ENCODE measurements at places on chromosomes 12 and 14.

GRCh38 chr12:122406701-122407164 lies 15.7 kb downstream of the CLIP1 start:
- peak; percentile 60 for DNase-seq

DNA sequence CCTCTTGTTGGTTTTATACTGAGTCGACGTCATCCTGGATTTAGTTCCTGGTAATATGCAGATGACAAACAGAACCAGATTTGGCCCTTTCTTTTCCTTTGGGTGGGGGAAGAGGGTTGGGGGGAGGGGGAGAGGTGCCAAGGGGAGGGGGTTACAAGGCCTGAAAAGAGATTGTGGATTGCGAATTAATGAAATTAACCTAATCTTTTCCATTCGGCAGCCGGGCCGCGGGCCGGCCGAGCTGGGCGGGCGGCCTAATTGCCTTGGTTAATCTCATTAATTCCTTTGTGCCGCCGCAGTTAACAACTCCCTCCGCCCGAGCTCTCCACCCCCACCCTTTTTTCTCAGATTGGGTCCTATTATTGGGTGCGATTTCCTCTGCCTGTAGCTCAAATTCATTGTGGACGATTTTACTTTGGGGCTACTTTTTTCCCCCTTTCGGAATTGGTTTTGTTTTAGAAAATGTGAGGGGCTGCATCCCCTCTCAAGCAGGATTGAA lies 387 bp upstream of the GSC start:
- no peak for DNase-seq

DNA sequence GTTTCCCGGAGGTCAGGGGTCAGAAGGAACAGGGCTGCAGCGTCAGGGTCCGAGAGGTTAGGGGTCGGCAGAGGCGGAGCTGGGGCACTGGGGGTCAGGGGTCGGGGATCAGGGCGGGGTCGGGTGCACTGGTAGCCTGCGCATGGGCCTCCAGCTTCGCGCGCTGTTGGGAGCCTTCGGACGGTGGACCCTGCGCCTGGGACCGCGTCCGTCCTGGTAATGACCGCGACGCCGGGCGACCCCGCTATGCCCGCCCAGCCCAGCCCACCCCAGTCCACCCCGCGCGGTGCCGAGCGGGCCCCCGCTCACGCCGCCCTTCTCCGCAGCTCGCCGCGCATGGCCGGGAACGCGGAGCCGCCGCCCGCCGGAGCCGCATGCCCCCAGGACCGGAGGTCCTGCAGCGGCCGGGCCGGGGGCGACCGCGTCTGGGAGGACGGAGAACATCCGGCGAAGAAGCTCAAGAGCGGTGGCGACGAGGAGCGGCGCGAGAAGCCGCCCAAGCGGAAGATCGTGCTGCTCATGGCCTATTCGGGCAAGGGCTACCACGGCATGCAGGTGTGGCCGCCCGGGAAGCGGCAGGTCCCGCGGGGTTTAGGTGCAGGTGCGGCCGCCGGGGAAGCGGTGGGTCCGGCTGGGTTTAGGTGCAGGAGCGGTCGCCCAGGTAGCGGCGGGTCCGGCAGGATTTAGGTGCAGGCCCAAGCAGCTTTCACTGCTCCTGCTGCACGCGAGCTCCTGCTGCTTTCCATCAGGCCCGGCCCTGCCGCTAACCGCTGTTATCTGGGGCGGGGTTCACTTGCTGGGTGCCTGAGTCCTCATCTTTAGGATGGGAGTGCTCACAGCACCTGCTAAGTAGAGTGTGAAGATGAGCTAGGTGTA lies 743 bp downstream of the PUS1 start:
- no peak for DNase-seq

- no peak for DNase-seq
Observed at GRCh38 chr14:54447231-54447692, 6.1 kb upstream of the CNIH1 start.

GRCh38 chr14:38257507-38257906 lies 1.6 kb upstream of the CLEC14A start:
- DNase-seq: no peak

DNA sequence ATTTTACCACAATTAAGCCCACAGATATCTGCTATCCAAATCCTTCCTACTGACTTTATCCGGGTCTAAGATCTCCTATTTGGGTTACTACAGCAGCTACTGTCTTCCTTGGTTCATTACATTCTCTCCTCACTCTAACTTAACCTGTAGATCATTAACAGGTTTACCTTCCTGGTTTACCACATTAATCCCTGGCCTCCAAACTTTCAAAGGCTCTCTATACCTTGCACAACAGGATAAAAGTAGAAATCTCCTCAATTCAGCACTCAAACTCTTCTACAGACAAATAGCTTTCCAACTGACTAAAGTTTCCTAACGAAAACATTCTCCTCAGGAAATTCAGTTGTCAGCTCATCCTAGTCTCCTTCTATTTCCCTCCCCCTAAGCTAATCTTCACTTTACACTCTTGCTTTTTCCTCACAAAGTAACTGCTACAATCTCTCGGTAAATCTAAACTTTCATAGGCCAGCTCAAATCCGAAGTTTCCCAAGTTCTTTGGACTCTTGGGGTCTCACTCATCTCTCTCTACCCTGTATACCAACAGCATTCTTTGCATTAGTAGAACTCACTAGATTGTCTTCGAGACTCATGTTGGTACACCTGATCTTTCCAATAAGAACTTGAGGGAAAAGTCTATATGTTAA lies 2.7 kb downstream of the BTBD7 start:
- DNase-seq: no peak

DNA sequence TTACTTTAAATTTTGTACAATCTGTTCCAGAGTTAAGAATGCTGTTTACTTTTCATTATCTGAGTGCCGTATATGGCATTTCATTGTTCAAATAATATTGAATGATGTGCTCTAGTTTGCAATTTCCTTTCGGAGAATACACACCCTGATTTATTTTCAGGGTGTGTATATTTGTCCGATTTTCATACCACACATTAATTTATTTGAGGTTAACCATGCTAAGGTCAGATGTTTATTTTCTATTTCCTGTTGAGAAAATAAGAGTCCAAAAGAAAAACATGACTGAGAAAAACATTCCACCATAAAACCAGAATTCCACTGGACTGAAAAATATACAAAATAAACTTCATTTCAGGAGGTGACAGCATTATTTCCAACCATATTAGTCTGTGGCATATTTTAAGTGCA lies 64.2 kb upstream of the OVCH1 start:
- no peak for DNase-seq

DNA sequence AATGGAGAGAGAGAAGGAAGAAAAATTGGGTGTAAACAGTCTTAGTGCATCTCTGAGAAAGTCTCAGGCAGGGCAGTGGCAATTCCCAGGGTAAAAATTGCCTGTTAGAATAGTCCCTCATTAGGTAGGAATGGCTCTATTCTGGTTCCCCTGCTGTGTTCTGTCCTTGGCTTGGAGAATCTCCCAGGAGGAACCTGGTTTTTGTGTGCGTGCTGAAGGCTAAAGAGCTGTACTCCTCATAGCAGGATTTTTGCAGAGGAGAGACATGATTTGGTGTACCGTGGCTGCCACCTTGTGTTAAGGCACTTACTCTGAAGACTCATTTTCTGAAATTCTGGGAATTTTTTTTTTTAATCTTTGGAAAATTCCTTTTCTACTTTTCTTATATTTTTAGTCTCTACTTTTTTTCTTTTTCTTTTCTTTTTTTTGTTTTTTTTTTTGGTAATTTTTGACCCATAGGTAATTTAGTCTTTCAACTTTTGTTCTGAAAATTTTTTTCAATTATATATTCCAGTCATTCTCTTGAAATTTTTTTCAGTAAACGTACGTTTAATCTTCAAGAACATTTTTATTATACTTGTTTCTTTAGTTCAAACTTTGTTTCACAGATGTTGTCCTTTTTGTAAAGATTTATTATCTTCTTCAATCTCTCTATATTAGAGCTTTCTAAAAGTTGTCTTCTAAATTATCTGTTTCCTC lies 63.8 kb downstream of the FBXO33 start:
- DNase-seq: peak; percentile 80

DNA sequence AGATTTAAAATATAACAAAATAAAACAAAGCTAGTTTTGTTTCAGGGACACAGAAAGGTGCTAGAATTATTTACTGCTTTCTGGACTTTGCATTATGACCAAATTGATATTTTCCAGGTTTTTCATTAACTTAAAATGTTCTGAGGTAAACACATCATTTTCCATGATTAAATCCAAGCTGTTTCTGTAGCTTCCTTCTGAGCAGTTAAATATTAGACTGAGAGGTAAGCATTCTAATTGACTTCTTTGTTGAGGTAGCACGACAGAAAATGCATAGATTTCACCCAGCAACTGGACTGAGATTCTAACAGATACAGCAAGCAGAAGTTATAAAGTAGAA lies 98.3 kb downstream of the BMP4 start:
- no peak for DNase-seq

GRCh38 chr14:99327050-99327449 lies 55.1 kb upstream of the BCL11B start:
- DNase-seq: peak; percentile 27

GRCh38 chr12:13022851-13023271 lies 21.3 kb upstream of the FAM234B start:
- no peak for DNase-seq

DNA sequence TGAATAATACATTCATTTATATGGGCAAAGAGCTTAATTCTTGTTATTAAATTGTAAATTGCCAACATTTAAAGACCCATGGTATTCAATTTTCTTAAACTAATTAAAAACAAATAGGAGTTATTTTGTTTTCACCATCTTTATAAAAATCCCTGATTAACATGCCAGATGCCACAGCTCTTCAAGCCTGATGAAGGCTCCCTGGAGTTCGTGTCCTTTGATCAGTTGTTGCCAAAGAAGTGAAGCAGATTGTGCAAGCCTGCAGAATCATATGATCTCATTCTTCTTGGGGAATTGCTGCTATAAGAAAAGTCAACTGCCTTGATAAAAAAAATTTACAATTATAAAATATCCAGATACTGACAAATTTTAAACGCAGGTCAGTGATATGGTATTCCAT lies 288.3 kb upstream of the PPFIA2 start:
- no peak for DNase-seq

- DNase-seq: no peak
Observed at GRCh38 chr14:90924621-90925340, 108.6 kb upstream of the TTC7B start.

DNA sequence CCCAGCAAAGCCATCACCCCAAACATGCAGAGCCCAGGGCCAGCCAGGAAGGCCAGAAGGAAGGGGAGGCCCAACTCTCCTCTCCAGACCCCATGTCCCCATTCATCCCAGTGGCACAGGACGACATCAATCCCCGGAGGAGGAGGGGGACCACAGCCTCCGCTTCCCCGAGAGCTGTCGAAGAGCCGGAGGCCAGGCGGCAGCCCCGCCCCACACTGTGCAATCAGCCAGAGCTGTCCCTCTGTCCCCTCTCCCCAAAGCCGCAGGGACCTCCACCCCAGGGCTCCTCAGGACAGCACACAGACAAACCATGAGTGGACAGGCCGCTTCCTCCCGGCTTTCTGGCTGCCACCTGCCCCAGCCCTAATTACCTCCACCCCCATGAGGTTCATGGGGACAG lies 16.8 kb downstream of the RAB35 start:
- no peak for DNase-seq

DNA sequence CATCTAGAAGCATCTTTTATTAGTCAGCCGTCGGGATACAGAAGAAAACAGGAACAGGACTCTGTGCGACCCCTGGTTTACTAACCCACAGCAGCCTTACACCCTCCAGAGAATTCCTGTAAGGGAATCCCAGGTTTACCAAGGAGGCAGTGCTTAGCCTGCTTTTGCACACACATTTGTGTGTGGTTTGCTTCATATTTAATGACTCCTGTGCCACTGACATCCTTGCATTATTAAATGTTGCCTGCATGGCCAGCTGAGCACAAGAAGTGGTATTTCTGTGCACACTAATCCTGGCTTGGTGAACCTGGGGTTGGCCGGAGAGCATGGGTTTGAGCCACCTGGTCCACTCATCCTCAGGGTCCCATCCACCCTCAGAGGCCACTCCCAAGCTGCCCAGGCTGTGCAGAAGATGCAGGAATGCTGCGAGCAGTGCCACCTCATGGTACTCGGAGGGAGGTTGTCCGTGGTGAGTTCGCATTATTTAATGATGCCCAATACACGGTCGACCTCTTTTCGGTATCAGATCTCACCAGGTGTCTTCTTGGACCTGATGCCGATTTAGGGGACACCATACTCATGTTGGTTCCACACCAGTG lies 152.4 kb upstream of the RTL1 start:
- DNase-seq: peak; percentile 25

DNA sequence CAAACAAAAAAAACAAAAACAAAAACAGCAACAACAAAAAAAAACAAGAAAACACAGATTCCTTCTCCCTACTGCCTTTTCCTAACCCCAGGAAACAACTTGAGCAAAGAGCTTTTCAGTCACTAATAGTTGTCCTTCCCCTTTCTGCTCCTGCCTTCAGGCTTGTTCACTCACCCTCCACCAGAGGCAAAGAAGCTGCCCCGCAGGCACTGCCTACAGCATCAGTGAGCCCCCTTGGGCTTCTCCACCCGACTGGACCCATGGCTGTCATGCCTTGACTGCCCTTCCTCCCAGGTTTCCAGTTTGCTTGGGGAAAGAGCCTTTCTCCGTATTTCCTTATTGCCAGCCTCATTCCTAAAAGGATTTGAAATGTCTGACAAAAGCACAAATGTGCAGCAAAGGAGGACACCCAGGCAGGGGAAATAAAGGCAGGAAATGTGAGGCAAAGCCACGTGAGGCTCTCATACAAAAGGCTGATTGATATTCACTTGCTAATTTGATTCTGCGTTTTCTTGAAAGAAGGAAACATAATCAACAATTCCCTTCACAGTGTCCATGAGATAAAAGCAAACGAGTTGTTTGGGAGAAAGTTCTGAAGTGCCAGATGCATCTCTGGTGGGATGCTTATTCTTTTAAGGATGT lies 85.7 kb downstream of the GPATCH2L start:
- peak; percentile 44 for DNase-seq

Measured in SK-MEL-5 (cell line).